Activated gamma-delta T cell (primary cell): ENCODE measurements at places on chromosomes 7 and 10.

DNA sequence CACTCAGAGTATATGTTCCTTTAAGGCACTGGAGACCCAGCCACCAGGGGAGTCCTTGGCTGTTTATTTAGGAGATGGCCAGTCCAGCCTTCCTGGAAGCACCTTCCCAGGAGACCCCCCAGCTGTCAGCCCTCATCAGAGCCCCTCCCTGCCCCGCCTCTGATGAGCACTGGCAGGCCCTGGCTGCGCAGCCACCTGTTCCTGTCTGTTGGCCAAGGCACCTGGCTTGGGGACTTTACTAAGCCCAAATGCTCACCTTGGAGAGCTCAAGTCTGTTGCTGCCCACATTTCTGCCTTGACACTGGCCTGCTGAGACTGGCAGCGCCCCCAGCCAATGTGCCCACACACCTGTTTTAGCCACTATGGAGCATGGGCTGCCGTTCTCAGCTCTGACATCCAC lies 124.7 kb downstream of the ELMO1 start:
- no peak for DNase-seq

DNA sequence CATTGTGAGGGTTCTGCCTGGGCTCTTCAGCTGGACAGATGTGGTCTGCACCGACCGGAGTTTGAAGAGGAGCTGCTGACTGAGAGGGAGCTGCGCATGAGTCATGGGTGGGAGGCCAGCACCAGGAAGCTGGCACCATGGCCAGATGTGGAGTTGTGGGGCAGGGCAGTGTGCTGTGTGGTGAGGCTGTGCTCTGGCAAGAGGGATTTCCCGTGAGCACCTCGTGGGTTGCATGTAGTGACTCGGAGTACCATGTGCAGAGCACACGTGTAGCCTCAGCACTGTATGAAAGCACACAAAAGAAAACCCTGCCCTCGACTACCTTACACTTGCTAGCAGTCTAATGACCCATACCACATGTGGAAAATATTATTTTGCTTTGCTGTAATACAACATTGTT lies 103.4 kb downstream of the WNT2 start:
- no peak for DNase-seq

DNA sequence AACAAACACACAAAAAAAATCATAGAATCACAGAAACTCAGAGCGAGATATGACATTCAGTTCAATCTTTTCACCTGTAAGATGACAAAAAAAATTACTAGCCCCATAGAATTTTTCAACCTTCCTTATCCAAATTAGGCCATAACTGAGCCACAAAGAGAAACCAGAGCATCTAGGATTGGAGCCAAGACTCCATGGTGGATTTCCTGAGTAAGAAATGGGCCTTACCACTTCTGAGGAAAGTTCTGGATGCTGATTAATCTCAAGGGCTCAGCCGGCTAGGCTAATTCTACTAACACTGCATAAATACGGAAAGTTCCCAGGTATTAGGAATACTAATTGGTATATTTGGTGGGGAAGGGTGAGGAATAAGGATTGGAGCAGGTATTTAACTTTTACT lies 16.8 kb downstream of the LIPM start:
- no peak for DNase-seq

DNA sequence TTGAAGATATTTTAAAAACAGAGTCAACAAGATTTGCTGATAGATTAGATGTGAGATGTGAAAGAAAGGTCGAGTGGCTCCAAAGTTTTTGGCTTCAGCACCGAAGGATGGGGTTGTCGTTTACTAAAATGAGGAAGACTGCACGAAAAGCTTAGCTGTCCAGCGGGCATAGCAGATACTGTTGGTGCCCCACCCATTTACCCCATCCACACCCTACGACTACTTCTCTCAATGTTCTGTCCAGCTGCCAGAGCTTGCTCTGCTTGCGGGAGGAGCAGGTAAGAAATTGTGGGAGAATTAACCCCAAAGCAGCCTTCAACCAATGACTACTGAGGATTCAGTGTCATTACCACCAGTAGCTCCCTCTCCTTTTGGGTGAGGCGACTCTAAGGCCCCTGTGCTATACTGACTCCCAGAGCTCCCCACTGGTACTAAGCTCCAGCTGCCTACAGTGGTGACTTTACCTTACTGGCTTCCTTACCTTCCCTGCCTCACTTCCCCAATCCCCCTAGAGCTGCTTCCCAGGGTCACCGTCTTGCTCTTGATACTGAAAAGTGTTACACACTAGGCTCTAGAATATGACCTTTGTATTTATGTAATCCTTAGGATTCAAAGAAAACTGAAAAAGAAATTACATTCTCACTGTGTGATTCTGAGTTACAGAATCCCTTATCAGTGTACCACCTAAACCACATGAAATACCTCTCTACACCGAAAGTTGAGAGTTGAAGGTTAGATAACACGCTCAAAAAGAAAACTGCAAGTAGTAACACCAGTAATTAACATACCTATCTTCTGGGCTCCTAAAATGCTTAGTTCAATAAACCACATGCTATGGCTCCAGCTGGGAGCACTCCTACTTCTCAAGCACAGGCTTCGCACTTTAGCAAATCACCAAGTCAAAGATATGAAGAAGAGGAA lies 22.3 kb downstream of the CACUL1 start:
- no peak for DNase-seq

- no peak for DNase-seq
Measured at GRCh38 chr7:111474723-111475418, 87.4 kb downstream of the IMMP2L start.
